Spinal cord (tissue), 10 donors: ENCODE measurements at places on chromosomes 2 and 18.

DNA sequence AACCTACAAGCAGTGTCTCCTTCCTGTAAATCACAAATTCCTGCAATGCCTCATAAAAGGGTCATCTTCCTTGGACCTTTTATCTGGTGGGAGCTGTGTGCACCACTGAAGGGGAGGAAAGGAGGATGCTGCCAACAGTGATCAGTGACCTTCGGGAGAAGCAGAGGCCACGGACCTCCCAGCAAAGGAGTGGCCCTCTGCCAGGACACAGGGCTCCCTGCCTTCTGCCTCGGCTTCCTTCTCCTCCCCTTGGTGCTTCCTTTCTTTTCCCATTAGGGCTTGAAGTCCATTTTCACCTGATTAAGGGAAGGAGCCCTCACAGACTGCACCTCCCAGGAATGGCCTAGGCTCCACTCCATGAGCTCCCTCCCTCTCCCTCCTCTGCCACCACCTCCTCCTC, 85.3 kb upstream of the ITGA6 start:
- DNase-seq: no peak

- DNase-seq: no peak
Observed at GRCh38 chr2:142075826-142076225, 55.0 kb downstream of the LRP1B start.

GRCh38 chr2:76867854-76868253, 654.3 kb downstream of the LRRTM4 start:
- DNase-seq: no peak

- no peak for DNase-seq
Observed at GRCh38 chr2:13227578-13227977, 510.8 kb downstream of the TRIB2 start.

DNA sequence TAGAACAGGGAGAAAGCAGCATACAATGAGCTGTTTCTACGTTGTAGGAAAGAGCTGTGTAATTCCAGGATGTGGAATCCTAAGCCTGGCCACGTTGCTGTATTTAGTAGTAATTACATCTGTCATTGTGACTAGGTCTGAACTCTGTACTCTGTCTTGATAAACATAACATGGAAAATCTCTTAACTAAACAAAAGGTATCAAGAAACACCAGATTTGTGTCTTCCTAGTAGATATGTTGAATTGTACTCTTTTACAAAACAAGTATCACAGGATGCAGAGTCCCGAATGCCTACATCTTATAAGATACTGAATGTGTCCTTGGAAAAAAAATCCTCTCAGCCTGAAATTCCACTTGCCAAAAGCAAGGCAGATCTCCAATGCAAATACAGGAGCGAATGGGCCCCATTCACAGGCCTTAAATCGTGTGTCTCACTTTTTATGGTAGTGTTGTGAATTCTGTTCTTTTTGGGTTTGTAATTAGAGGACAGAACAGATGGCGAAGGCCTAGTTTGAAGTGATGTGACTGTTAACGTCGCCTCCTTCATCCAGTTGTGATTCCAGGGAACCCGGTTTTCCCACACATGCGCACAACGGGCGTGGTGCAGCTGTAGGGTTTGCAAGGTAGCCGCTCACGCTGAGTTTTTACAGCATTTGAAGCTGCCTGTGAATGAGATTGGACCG, 246.5 kb downstream of the GBX2 start:
- DNase-seq: no peak

- no peak for DNase-seq
Observed at GRCh38 chr2:75553935-75554531, 6.7 kb downstream of the EVA1A start.

- DNase-seq: no peak
Observed at GRCh38 chr2:189437926-189438325, 3.3 kb upstream of the WDR75 start.

DNA sequence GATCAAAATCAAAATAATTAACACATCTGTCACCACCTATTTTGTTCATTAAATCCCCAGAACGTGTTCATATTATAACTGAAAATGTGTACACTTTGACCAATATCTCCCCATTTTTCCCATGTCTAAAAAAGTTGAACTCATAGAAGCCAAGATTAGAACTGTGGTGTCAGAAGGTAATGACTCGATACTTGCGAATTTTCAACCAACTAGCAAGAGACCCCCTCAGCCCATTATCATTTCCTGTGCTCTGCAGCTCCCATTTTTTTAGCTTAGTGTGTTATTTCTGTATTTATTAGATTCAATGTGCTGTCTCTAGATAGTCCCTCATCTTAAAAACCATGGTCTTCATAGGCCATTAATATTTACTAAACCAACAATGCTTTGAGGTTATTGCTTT, 248.7 kb upstream of the PIK3C3 start:
- no peak for DNase-seq

GRCh38 chr2:179460181-179460929, 195.7 kb upstream of the SESTD1 start:
- no peak for DNase-seq

GRCh38 chr2:128776461-128777195, 458.0 kb upstream of the HS6ST1 start:
- DNase-seq: no peak

GRCh38 chr18:21901423-21901945, 160.9 kb downstream of the MIB1 start:
- no peak for DNase-seq

GRCh38 chr2:235216901-235217300, 265.1 kb downstream of the SH3BP4 start:
- DNase-seq: no peak

DNA sequence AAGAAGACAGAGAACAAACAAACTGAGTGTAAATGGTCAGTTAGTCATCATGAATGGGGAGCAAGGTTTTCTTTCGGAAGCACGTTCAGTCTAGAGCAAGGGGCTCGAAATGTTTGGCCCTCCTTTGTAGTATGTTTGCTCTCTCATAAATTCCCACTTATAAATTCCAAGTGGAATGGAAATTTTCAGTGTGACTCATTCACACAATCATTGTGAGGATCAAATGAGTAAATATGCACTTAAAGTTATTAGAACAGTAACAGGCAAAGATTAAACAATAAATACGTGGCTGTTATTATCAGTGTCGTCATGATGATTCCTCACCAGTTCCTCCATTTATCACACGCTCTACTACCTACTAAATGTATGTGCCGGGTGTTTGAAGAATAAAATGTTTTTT, 10.5 kb downstream of the CNGA3 start:
- no peak for DNase-seq

- no peak for DNase-seq
Observed at GRCh38 chr2:7924023-7924762, 757.7 kb upstream of the ID2 start.

DNA sequence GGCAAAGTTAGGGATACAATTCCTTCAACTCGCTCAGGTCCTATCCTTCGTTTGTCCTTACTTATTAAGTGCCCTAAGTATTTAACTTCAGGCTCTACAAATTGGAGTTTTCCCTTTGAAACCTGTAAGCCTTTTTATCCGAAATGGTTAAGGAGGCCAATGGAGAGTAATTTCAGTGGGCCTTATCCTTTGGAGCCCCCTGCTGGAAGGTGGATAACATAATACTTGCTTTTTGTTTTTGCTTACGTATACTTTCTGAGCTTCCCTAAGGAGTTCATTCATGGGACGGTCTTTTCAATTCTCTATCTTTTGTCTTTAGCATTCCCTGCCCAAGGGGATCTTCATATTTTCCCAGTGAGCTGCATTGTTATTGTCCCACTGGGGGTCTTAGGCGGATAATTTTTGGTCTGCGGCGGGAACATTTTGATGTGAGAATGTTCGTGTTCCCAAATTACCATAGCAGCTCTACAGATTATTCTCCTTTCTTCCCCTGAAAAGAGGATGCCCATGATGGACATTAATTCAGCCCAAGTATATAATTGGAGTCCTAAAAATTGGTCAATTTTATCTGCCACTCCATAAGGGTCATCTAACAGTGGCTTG, 34.4 kb upstream of the TRAPPC8 start:
- DNase-seq: no peak

DNA sequence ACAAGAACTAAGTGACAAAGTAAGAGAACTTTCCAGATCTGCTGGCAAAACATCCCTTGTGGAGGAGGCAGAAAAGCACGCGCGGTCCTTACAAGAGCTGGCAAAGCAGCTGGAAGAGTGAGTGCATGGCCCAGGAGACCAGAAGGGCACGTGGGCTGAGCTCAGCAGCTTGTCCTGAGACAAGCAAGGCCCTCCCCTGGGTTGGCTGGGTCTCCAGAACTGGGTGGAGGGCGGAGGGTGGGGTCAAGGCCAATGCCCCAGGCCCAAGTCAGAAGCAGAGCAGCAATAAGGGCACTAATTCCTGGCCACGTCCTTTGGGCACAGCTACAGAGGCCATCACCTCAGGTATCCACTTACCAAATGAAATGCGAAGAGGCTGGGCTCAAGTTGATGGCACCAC, 110.6 kb upstream of the TTC39C start:
- DNase-seq: no peak

- no peak for DNase-seq
Observed at GRCh38 chr2:105604938-105605337, 139.8 kb upstream of the NCK2 start.

- no peak for DNase-seq
Observed at GRCh38 chr2:26816893-26817292, 31.0 kb downstream of the CENPA start.

DNA sequence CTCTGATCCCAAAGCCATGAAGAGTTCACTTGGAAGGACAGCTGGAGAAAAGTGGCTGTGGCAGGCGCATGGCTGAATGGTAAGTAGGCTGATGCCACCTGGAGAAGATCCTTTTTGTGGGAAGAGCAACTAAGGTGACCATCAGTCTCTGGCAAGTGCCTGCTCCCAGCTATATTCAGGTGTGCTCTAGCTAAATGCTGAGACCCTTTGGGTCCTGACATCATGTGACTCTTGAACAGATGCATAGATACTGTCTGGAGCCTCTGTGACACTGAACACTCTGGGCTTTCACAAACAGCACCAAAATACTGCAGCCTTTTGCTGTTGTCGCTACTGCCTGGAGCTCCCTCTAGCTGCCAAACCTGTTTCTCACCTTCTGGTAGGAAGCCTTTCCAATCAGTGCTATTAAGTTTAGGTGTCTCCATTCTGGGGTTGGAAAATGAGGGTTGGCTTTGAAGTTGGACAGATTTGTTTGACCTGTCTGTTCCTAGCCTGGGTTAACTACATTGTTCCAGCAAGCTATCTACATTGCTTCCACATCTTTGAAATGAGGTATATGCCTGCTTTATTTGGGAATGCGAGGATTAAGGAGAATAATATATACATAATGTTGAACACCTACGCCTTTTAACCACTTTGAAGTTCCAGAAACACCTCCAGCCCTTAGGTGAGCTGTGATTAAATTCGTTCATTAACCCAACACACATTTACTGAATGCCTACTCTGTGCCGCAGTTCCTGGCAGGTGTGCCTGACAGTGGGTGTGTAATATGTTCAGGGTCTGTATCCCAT, 3.1 kb downstream of the EGR4 start:
- no peak for DNase-seq

DNA sequence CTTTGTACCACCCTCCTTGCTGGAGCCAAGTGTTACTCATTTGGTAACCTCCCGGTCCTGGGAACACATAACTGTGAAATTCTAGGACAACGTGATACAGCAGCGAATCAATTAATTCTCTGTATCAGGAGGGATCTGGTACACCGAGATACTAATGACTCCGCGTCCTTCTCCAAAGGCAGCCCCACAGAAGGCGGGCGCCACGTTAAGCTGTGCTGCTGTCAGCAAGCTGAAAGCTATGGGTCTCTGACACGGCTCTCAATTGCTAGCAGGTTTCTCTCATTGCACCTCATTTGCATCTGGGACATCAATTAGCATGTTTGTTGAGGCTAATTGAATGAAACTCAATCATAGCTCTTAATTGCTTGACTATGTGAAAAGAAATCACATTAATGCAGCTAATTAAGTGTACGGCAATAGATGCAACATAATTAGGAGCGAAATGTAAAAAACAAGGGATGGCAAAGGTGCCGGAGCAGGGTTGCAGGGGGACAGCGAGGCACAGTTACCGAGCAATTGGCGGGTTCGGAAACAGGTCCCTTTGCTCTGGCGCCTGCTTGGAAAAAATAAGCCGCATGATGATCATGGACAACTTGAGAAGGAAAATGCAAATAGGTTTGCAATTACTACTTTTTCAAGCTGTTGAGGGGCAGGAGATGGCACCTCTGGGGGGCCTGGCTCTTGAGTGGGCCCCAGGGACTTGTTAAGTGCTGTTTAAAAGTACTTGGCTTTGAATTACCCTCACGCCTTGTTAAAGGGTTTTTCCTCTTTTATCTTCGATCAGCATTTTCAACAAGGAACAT, 264.2 kb downstream of the GBX2 start:
- no peak for DNase-seq

- no peak for DNase-seq
Observed at GRCh38 chr2:68240446-68240845, 11.9 kb downstream of the PPP3R1 start.

DNA sequence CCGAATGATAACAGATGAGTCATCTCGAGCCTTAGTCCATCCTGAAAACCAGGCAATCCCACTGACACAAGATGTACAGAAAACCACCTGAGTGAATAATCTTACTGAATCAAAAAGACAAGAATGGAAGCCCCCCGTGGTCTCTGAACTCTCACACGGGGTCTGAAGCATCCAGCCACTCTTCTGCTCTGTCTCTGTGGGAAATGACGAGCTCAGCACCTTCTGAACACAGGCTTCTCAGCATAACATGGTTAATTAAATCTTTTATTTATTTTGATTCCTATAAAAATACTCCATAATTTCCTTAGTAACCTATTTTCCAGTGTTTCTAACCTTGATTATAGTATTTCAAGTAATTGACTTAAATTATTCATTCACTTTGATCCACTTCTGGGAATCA, 203.7 kb downstream of the TMEM163 start:
- no peak for DNase-seq

GRCh38 chr18:57776354-57776753, 26.8 kb downstream of the ATP8B1 start:
- no peak for DNase-seq

DNA sequence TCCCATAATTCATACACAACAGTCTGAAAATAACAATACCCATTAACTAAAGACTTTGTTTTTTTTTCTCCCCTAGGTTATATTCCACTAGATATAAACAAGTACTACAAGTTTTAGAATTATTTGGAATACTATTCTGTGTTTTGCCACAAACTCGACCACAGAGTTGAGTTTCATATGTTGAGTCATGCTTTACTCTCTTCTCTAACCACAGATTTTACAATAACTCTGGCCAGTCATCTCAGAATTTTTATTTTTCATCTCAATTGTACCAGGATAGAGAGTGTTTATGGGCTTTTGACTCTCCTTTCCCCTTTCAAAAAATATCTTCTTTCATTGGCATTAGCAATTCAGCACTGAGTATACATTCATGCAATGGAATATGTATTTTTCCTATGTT, 348.7 kb upstream of the GALNT5 start:
- no peak for DNase-seq

- DNase-seq: no peak
Observed at GRCh38 chr2:205245001-205245400, 437.3 kb upstream of the NRP2 start.

DNA sequence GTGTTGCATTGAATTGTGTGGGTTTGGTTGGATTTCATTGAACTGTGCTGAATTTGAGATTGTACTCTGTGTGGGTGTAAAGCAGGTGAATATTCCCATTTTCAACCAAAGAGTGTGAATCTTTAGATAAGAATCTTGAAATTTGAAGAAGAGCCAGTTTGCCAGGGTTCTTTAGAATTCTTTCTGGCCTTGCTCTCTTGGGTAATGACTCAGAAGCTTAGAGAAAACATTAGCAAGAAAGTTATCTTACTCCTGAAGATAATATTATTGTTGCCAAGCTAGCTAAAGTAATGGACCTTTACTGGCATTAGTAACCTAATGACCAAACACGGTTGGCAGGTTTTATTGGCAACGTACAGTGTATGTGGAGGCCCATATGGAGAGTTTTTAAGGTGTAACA, 46.4 kb upstream of the SIX3 start:
- DNase-seq: no peak

- DNase-seq: no peak
Observed at GRCh38 chr2:129797489-129798300, 181.8 kb upstream of the RAB6C start.
